ENCODE measurements at places on chromosomes 5 and 9.

- no peak for ATAC-seq
Observed at GRCh38 chr5:8376478-8376877, 507.5 kb downstream of the MTRR start.

- ATAC-seq = no peak
Observed at GRCh38 chr5:67447732-67448131, 251.1 kb upstream of the CD180 start.

DNA sequence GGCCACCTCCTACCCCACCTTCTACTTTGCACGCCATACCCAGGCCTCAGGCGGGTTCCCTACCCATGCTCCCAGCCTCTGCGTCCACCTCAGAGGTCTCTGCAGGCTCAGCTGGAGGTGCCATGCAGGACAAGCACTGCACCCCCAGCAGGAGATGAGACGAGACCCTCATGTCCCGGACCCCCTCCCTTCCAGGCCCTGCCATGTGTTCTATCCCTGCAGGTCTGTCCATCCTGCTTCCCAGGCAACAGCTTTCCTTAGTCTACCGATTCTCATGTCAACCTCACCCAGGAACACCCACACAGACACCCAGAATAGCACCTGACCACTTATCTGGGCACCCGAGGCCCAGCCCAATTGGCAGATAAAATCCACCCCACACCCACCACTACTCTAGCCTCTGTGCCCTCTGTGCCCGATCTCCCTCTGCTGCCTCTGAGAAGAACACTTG, 52.1 kb downstream of the SEMA4D start:
- no peak for ATAC-seq

DNA sequence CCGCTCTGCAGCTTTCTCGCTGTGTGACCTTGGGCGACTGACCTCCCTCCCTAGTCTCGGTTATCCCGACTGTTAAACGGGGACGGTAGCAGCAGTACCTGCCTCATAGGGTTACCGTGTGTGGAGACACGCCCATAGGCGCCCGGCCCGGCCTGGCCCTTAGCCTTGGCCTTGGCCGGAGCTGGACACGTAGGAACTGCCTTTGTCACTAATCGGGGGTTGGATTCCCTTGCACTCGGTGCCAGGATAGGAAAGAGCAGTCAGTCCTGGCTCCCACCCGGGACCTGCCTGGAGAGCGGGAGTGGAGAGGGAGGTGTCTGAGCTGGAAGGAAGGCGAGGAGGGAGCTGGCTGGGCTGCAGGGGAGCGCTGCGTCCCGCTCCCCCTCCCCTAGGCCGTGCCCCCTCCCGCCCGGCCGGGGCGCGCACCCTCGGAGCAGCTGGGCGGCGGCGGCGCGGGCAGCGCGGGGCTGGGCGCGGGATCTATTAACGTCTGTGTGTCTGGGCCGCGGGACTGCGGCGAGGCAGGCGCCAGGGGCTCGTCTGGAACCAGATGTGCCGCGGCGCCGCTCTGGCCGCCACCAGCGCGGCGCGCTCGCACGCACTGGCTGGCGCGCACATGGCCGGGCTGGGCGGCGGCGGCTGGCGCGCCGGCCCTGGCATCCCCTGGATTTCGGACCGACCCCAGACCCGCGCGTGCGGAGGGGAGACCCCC, 31.7 kb downstream of the PRRX2 start:
- peak; percentile 89 for ATAC-seq

- ATAC-seq = peak; percentile 93
Observed at GRCh38 chr9:76905791-76906646, at the start of gene PRUNE2. TSS of gene PRUNE2 (minus strand) at chr9:76906114. CDS start at chr9:76905963, 151 bp downstream.

DNA sequence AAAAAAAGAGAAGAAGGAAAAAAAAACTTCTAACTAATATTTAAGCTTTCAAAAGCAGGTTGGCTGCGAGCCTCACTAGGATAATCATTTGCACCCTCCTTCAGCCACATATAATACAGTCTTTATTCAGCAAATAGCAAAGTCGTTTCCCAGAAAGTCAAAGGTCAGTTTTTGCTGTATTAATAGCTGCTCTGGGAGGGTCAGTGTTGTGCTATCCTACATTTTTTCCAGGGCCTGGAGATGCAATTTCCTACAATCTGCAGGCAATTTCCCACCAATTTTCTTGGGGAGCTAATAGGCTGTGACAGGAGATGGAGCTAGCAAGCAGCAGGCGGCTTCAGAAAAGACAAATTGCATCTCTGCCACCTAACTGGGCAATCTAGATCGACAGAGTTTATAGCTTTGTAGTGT, 136.8 kb downstream of the TLE1 start:
- ATAC-seq = peak; percentile 64

DNA sequence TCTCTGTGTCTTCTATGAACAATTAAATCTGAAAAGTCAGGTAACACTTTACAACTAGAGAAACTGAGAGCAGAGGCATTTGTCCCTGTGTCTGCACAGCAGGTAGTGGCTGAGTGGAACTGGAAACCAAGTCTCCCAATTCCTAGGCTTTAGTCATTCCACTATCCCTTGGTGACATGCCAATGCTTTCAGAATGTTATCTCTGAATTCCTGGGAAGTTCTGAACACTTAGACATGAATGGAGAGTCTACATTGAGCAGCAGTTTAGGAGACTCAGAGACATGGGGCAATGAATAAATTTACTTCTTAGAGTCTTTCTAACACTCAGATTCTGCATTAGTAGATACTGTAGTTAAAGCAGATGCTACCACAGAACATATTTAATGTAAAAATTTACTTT, 94.8 kb upstream of the APC start:
- no peak for ATAC-seq

- ATAC-seq = no peak
Observed at GRCh38 chr5:921456-922435, 29.1 kb downstream of the TRIP13 start.
